ENCODE measurements at places on chromosomes 7 and 10. TPM values are rescaled to one million over a fixed set of nuclear protein-coding genes. Genes with fewer than 3 reads are reported as not detected.

SEMA4G gene
- 9.3 TPM for total RNA-seq

FAM24A gene
- not detected for total RNA-seq

PITX3 gene
- 0.86 TPM for total RNA-seq

MAT1A gene
- 0.03 TPM for total RNA-seq

KLF14 gene
- total RNA-seq: not detected

RADIL gene
- total RNA-seq: 2.9 TPM

DPY19L1 gene
- total RNA-seq: 49.0 TPM

HGF gene
- total RNA-seq: not detected

GHRHR gene
- total RNA-seq: not detected

SPDYE18 gene
- total RNA-seq: not detected

ABCB4 gene
- total RNA-seq: not detected

DNAH11 gene
- 0.14 TPM for total RNA-seq

ADCYAP1R1 gene
- not detected for total RNA-seq

SH3PXD2A gene
- 1.7 TPM for total RNA-seq

GPR85 gene
- total RNA-seq: not detected

LRIT1 gene
- not detected for total RNA-seq

SMKR1 gene
- total RNA-seq: 10.1 TPM

TTYH3 gene
- 57.9 TPM for total RNA-seq

SUN3 gene
- not detected for total RNA-seq

CAMK2B gene
- 0.14 TPM for total RNA-seq

SEMA3E gene
- total RNA-seq: 2.3 TPM

EPHA1 gene
- total RNA-seq: 0.29 TPM

PRF1 gene
- total RNA-seq: not detected

NHLRC2 gene
- 5.9 TPM for total RNA-seq

SOSTDC1 gene
- not detected for total RNA-seq

LIPJ gene
- not detected for total RNA-seq

NAT16 gene
- 0.06 TPM for total RNA-seq

SPDYE11 gene
- not detected for total RNA-seq

KCND2 gene
- total RNA-seq: not detected

AIMP2 gene
- total RNA-seq: 89.3 TPM

STEAP1 gene
- 15.9 TPM for total RNA-seq

ATRNL1 gene
- 0.14 TPM for total RNA-seq

HIBADH gene
- total RNA-seq: 44.1 TPM

SFMBT2 gene
- total RNA-seq: 10.2 TPM

DPP6 gene
- not detected for total RNA-seq

CPEB3 gene
- total RNA-seq: 0.44 TPM
